H4 (cell line): ENCODE measurements at places on chromosomes 1 and 21. TPM values are rescaled to one million over a fixed set of nuclear protein-coding genes. Genes with fewer than 3 reads are reported as not detected.
A peak's percentile ranks its signal among the peaks of the same experiment; 100 is the strongest.

CALML6 gene
- not detected in 2 replicates for total RNA-seq

GRCh38 chr21:37368541-37369279, 2.1 kb downstream of the DYRK1A start:
- no peak for DNase-seq

RASAL2 gene
- total RNA-seq = 3.6 and 5.3 TPM in 2 replicates

- DNase-seq = no peak
Observed at GRCh38 chr1:28039341-28039740, 49.1 kb downstream of the EYA3 start.

TMPRSS3 gene
- 3.2 and 6.9 TPM in 2 replicates for total RNA-seq

- DNase-seq = no peak
Observed at GRCh38 chr21:43818685-43819084, 29.3 kb downstream of the RRP1 start.

DNA sequence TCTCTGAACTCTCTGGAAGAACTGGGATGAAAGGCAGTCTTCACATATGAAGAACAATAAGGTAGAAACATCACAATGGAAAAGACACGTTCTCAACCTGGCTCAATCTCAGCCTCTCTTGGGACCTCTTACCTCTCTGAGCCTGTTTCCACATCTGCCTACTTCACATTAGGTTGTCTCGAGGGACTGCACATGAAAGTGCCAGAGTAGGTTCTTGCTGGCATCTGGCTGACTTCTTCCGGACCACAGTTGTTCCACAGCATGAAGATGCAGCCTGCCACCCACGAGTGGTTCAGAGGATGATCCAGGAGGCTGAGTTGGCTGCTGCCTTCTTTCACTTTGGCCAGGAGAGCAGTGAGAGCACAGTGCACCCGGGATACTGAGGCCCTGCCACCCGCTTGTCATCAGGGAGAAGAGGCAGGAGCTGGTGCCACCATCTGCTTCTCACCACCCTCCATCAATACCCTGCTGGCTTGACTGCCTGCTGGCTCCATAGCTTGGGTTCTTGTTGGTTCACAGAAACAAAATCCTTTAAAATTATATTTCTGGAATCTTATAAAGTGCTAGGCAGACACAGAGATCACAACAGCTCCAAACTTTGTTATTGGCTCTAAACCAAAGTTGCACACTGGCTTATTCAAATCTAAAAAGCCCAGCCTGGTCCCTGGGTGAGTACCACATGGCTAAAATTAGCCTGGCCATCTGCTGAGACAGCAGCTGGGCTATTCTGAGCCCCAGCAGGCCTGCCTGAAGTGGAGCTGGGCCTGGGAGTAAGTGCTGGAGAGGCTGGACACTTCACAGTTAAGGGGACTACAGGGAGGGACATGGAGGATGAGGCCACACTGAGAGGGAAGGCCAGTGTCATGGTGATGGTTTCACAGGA, 46.9 kb upstream of the LIN9 start:
- no peak for DNase-seq

GRCh38 chr1:115184951-115185331, 95.6 kb upstream of the TSPAN2 start:
- DNase-seq = peak; percentile 11

IQGAP3 gene
- 9.2 and 12.7 TPM in 2 replicates for total RNA-seq

DNA sequence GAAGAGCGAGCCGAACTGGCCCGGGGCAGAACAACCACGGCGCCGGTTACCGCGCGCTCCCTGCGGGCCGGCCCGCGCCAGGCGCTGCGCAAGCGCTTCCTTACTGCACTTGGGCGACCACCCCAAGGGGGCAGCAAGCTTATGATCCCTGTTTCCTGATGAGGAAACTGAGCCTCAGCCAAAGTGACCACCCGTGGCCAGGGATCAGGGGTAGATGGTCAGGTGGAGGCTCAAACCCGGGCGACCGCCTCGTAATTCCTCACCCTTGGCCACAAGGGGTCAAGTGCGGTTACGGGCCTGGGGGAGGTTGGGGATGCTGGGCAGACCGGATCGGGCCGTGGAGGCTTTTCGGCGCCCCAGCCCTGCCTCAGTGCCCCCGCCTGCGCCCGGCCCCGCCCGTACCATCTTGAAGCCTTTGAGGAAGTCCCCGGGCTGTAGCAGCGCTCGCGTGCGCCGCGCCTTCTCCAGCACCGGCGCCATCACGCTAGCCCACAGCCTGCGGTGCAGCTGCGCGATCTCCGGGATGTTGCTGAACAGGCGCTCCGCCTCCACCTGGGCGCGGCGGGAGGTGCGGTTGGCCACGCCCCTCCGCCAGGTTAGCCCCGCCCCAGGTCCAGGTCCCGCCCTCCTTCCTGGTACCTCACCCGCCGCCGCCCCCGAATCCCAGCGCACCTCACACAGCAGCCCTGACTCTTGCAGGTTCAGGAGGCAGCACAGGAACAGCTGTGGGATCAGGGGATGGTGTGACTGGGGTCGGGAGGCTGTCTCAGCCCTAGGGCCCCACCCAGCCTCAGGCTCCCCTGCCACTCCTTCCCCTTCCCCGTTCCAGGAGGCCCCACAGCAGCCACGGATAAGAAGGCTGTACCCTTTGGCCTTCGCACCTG, 5.4 kb upstream of the TNFRSF25 start:
- no peak for DNase-seq

ARHGAP30 gene
- total RNA-seq = 0.02 TPM in 1 of 2 replicates, not detected in the other

GUCA2B gene
- total RNA-seq = not detected in 2 replicates

GRCh38 chr1:48681476-48682305, 95.0 kb downstream of the BEND5 start:
- DNase-seq = no peak

CLCA4 gene
- total RNA-seq = not detected in 2 replicates

DNA sequence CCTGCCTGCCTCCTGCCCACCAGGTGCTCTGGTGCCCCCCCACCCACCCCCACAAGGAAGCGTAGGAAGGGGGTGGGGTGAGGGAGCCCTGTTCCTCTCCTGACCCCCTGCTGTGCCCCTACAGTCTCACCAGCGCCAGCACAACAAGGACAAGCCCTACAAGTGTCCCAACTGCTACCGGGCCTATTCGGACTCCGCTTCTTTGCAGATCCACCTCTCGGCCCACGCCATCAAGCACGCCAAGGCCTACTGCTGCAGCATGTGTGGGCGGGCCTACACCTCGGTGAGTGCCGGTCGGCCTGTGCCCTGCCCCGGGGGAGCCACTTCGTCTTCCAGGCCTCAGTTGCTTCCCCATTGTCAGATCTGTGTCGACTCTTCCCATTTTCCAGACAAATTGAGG, 25.9 kb downstream of the A3GALT2 start:
- no peak for DNase-seq

DNA sequence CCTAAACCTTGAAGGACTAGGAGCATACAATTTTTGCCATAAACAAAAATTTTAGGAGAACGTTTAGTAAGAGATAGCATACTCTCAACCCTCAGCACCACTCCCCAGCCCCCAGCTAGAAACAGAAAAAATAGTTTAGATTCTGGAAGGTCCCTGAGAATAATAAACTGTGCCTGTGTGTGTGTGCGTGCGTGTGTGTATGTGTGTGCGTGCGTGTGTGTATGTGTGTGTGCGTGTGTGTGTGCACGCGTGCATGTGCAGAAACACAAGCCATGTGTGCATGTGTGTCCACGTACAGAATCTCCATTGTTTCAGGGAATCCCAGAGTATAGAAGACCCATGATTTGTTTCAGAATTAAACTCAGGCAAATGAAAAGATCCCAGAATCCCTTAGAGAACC, 62.6 kb downstream of the CASQ2 start:
- no peak for DNase-seq

GRCh38 chr1:119373465-119373864, 4.9 kb downstream of the HAO2 start:
- DNase-seq = peak; percentile 86

DNA sequence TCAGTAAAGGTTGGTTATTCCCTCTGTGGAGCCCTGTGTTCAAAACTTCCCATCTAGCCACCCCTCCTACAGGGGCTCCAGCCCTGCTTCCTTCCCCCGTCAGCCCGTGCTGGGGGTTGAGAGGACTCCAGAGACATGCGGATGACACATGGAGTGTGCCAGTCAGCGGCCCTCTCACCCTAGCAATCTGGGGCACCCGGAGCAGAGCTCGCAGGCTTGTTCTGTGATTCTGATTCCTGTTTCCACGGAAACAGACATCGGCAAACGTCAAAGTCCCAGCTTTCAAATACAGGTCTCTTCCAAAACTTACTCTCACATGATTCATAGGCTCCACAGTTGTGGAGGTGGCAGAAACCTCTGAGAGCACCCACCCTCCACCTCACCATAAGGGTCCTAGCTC, 9.8 kb upstream of the SSBP3 start:
- no peak for DNase-seq

- no peak for DNase-seq
Observed at GRCh38 chr1:98660940-98661543, 479 bp upstream of the SNX7 start.

GRCh38 chr1:157404063-157404501, 148.2 kb downstream of the FCRL5 start:
- DNase-seq = no peak

DNA sequence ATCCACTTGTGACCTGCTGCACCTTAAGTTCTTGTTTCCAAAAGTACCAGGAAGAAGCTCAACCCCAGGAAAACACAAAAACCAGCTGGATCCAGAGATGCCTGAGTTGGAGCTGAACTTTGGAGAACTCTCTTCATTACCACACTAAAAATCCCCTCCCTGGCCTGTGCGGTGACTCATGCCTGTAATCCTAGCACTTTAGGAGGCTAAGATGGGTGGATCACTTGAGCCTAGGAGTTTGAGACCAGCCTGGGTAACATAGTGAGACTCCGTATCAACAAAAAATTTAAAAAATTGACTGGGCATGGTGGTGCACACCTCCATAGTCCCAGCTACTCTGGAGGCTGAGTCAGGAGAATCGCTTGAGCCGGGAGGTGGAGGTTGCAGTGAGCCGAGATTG, 6.2 kb downstream of the MAP1LC3C start:
- DNase-seq = peak; percentile 41

DNA sequence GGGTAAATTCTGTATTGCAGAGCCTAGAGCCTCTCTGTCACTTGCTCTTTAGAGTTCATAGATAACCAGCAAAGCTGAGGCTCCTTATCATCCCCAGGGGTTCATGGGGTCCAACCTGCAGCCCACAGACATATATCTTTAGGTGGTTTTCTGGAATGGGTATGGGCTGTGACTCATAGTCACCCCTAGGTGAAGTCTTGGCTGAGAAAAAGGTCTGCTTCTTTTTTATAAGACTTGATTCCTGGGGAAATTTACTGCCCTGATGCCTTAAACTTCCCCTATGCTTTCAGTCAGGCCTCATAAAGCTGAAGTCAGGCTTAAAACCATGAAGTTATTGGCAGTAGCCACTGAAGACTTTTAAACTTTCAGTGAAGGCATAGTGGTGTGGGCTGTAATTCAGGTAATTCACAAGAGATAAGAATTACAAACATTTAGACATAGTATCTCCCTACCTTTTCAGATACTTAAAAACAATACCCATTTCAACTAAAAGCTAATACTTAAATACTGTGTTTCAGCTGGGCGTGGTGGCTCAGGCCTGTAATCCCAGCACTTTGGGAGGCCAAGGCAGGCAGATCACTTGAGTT, 46.8 kb downstream of the MACO1 start:
- DNase-seq = no peak

GRCh38 chr1:200671235-200671786, 1.6 kb upstream of the DDX59 start:
- no peak for DNase-seq

OR2M4 gene
- not detected in 2 replicates for total RNA-seq

- peak; percentile 80 for DNase-seq
Observed at GRCh38 chr1:50348449-50349241, 74.6 kb downstream of the DMRTA2 start.

DNA sequence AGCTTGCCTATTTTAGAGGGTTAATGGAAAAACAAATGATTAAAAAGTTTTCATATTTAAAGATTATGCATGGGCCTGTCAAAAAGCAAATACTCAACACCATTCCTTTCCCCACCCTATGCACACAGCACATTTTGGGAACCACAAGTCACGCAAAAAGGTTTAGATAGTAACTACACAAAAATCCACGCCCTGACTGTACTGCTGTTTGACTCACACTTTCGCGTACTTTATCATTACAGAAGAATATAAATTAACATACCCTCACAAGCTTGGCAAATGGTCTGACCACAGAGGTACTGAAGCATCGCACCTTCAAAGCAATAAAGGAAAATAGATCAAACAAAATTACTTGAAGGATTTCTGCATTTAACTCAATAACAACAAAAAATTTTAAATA, 1.4 kb downstream of the ATP5PO start:
- no peak for DNase-seq

- DNase-seq = no peak
Observed at GRCh38 chr1:25784575-25785051, 15.4 kb upstream of the SELENON start.

- DNase-seq = no peak
Observed at GRCh38 chr1:51750218-51750617, 128.3 kb downstream of the NRDC start.

LCE1F gene
- not detected in 2 replicates for total RNA-seq

GRCh38 chr1:59455206-59455605, 158.3 kb downstream of the FGGY start:
- DNase-seq = no peak

DNA sequence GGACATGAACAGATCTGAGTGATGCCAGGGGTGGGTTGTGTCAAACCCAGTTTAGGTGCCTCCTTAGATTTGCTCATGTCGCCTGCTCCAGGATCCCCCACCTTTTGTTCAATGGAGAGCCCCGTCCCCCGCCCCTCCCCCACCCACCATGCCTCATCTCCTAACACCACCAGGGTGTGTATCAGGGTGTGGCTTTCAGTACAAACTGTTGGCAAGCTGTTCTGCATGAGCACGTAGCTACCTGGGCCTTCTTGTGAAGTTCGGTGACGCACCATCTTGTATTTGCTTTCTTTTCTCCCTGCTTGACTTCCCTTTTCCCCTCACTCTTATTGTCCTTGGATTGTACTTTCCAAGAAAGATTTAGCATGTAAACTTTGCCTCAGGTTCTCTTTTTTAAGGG, 94.8 kb downstream of the EBNA1BP2 start:
- no peak for DNase-seq

DNA sequence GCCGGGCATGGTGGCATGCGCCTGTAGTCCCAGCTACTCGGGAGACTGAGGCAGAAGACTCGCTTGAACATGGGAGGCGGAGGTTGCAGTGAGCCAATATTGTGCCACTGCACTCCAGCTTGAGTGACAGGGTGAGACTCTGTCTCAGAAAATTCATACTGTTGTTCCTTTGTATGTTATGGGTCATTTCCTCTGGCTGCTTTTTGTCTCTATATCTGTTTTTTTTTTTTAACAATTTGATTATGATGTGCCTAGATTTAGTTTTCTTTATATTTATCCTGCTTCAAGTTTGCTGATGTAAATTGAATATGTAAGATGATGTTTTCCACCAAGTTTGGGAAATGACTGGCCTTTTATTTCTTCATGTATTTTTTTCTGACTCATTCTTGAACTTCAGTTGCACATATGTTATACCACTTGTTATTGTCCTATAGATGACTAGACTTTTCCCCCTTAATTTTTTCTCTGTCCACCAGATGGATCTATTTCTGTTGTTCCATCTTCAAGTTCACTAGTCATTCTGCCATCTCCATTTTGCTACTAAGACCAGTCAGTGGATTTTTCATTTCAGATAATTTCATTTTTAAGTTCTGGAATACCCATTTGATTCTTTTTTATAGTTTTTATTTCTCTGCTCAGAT, 173.5 kb downstream of the GALNT2 start:
- DNase-seq = no peak
